Activated naive CD4-positive, alpha-beta T cell treated with anti-CD3 and anti-CD28 coated beads for 36 hours (primary cell): ENCODE measurements at places on chromosomes 13 and 19. TPM values are rescaled to one million over a fixed set of nuclear protein-coding genes. Genes with fewer than 3 reads are reported as not detected.

DNA sequence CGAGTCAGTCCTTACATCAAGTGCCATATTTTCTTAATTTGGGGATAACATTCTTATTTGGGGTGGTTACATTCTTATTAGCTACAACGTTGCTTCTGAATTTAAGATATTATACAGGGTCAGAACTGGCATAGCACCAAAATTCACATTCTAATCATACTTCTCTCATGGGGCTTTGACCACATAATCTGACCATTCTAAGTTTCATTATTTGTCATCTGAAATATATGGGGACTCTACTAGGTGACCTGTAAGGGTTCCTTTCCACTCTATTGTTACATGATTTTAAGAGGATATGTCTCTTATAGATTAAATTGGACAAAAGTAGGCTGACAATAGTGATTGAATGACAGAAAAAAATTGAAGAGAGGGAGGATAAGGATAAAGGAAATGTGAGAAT, 536.5 kb downstream of the KCTD12 start:
- DNase-seq: no peak

GRCh38 chr13:46385946-46386345, 1.1 kb downstream of the RUBCNL start:
- DNase-seq: no peak

Gene RLN3
- total RNA-seq: not detected

- DNase-seq: no peak
Measured at GRCh38 chr19:13718733-13719132, 45.6 kb upstream of the MRI1 start.

- DNase-seq: no peak
Measured at GRCh38 chr13:20119960-20120359, 40.9 kb downstream of the GJA3 start.

Gene PSG7
- not detected for total RNA-seq

- peak; percentile 35 for DNase-seq
Measured at GRCh38 chr19:19461671-19462622, 53.4 kb downstream of the TSSK6 start.

- DNase-seq: peak; percentile 90
Measured at GRCh38 chr19:10644260-10645007, 9.7 kb upstream of the ILF3 start.

DNA sequence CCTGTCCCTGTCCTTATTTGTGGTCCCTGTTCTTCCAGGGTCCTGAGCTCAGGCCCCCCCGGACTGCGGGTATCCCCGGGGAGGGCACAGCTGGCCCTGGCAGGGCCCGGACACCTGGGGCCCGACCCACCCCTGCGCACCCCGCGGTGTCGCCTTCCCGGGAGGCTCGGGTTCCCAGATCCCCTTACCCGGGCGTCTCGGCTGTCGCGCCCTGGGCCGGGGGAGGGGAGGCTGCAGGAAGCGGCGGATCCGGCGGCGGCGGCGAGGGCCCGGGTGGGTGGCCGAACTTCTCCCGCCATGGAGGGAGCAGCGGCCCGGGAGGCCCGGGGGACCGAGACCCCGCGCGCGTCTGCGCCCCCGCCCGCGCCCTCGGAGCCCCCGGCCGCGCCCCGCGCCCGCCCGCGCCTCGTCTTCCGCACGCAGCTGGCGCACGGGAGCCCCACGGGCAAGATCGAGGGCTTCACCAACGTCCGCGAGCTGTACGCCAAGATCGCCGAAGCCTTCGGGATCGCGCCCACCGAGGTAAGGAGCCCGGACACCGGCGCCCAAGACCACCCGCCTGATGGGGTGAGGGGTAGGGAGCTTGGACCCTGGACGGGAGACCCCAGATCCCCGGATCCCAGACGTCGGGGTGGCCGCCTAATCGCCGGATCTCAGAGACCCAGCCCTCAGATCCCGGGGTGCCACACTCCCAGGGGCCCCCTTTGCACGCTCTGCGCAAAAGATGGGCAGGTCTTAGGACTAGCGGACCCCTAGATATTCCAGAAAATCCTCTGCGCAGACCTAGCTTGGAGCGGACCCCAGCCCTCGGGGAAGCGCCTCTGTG, at the start of gene GIPC3:
Gene GIPC3 (plus strand): TSS at position 178 of the 826 bp plus-strand sequence. CDS start 120 bp downstream, at position 298.
- no peak for DNase-seq

- no peak for DNase-seq
Measured at GRCh38 chr13:82678052-82678451, 1204.2 kb downstream of the SLITRK1 start.

DNA sequence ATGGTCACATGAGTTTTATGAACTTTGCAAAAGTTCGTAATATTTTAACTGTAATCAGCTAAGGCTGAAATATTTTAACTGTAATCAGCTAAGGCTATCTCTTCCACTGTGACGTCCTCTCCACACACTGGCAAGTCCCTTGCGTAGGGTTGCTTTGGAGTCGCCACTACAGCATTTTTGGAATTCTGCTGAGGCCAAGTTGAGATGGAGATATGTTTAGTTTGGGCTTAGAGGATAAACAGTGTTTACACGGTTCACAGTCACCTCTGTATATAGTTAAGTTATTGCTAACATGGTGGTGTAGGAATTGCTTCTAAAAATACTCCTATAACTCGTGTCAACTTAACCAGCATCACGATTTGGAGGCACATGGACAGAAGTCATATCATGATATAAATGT, 143.6 kb upstream of the SERP2 start:
- no peak for DNase-seq

GRCh38 chr19:55667958-55668357, 7.1 kb upstream of the EPN1 start:
- no peak for DNase-seq

DNA sequence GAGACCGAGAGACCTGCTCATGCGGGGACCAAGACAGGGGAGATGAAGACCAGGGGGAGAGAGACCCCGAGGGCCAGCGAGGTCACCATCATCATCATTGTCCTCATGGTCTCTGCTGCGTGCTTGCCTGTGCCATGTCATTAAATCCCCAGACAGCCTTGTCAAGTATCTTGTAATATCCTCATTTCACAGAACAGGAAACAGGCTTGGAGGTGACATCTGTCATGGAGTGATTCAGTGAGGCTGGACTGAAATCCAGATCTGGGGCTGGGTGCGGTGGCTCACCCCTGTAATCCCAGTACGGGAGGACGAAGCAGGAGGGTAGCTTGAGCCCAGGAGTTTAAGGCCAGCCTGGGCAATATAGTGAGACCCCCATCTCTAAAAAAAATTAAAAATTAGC, 5.9 kb upstream of the NANOS2 start:
- DNase-seq: no peak

- no peak for DNase-seq
Measured at GRCh38 chr19:8174706-8175105, 25.3 kb upstream of the FBN3 start.

Gene OLFM4
- total RNA-seq: not detected
